ENCODE measurements at places on chromosomes 11 and 22. TPM values are rescaled to one million over a fixed set of nuclear protein-coding genes. Genes with fewer than 3 reads are reported as not detected.

DNA sequence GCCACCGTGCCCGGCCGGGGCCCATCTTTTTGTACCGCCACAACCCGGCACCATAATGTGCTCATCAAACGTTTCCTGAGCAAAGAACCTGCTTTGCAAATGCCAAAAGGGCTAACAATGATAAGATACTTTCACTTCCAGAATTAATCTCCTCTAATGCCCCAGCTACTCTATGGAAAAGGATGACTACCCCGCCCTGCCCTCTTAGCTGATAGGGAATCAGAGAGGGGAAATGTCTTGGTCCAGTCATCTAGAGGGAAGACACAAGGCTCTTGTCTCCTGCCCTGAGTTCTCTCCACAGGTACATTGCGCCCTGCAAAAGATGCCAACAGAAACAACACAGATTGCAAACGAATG, 586 bp downstream of the TTLL1 start:
- DNase-seq: no peak

CARD16 gene
- total RNA-seq: 5.9 TPM

DNA sequence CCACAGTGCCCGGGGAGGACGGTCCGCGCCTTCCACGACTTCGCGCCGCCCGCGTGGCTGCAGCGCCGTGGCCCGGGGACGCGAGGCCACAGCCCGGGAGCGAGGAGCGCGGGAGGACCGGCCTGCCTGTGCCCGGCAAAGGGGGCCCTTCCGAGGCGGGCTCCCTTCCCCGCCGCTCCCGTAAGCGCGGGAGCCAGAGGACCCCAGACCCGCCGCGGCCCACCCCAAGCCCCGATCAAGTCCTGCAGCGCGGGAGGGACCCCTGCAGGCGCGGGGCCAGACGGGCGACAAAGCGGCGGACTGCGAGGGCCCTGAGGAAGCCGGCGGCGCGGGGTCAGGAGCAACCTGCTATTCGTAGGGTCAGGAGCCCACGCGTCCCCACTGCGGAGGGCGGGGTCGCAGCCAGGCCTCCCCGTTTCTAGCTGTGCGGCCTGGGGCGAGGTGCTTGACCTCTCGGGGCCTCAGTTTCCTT, 110.3 kb downstream of the WNT7B start:
- DNase-seq: no peak

APLNR gene
- under 0.01 TPM for total RNA-seq

DNA sequence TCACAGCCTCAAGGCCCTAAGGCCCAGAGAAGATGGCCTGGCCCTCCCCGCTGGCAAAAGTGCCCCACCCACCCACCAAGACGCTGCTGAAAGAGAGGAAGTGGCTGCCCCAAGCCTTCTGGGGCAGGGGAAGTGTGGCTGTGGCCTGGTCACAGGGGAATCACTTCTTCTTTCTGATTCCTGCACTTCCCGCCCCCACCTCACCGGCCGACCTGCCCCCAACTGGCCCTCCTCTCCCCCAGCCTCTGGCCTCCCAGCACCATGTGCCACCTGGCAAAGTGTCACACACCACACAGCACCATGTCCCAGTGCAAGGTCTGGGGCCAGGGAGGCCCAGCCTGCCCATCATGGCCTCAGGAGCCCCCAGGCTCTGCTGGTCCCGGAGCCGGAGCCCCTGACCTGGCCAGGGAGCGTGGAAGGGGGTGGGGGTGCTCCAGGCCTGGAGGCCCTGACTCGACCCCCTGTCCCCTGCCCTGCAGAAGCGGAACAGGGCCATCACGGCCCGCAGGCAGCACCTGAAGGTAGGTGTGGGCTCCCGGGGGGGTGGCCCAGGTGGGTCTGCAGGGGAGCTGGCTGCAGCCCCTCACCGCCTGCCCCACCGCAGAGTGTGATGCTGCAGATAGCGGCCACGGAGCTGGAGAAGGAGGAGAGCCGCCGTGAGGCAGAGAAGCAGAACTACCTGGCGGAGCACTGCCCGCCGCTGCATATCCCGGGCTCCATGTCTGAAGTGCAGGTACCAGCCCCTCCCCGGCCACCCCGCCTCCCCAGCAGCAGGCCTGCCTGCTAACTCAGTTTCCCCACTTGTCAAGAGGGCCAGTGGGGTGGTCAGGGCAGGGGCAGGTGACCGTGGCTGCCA, 1.4 kb downstream of the TNNI2 start:
- DNase-seq: peak; percentile 70

All from hematopoietic multipotent progenitor cell (in vitro differentiated cells).